ENCODE measurements at places on chromosomes 13 and 19.

DNA sequence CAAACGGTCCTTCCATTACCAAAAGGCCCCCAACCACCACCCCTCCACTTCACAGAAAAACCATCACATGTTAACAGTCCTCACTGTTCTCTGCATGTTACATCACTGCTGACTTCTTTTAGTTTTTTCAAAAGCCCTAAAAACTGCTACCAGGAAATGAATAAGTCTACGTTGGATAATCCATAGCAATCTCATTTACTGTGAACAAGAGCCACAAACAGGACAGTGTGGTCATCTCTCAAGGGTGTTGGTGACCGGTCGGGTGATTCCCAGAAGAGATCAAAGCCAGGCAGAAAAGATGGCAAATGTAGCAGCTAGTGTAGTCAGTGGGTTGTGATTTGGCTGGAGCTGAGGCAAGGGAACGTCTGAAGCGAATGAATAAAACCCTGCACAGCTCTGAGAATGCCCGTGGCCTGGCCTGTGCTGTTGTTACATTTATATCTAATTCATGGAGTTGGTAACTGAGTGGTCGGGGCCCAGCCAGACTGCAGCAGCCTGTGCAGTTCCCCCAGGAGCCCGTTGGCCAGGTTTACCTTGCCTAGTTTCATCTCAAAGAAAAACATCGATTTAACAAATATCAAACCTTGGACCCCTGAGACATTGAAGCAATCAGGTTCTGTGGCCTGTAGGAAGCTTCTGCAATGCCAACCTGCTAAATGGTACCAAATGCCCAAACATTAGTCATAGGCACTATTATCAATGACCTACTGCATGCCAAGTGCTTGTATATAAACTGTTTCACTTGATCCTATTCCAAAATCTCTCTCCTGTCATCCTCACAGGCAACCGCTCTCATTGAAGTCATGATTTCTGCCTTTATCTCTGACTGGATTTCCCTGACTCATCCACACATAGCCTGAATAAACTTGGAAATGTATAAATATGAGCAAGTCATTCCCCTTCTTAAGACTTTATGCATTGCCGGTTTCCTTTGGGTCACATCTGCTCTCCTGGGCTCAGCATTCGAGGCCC, 153.8 kb upstream of the SERP2 start:
- no peak for DNase-seq

GRCh38 chr19:19661675-19662251, 1.7 kb downstream of the ATP13A1 start:
- no peak for DNase-seq

GRCh38 chr13:60312851-60313505, 84.0 kb upstream of the TDRD3 start:
- DNase-seq, result no peak

DNA sequence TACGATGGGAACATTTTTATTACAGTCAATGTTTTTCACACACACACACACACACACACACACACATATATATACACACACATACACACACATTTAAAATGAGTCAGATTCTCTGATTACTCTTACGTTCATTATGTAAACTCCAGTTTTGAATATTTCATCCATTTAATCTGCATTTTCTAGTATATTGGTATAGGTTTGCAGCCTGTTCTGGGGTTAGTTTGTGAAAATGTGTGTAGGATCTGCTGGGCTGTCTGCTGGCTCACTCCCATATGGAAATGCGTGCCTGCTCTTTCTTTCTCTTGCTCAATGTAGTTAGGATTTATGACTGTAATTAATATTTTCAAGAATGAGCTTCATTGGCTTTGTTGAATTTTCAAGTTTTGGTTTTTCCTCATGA, 7.1 kb downstream of the LILRB2 start:
- no peak for DNase-seq

- no peak for DNase-seq
Observed at GRCh38 chr13:32139251-32139650, 107.7 kb downstream of the FRY start.

Measured in fibroblast of the conjunctiva (primary cell).